Activated CD4-positive, alpha-beta memory T cell treated with anti-CD3 and anti-CD28 coated beads for 36 hours (primary cell): ENCODE measurements at places on chromosomes 11 and 22.

DNA sequence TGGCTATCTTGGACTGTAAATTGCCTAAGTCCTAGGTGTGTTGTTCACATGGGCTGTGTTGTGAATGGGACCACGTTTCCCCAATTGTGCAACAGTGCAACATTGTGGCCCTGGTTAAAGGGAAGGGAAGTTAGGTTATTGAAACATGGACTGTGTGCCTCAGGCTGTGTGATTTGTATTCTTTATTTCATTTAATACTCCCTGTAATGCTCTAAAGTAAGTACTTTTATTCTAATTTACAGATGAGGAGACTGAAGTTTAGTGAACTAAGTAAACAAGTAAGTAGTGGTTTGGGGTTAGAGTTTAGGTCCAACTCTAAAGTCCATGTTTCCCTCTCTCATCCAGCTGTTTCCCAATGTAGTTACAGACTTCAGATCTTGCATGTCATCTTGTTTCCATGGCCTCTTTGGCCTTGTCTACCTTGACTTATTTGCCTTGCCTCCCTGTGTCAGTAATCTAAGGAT, 77.7 kb downstream of the STIM1 start:
- DNase-seq = no peak

GRCh38 chr11:14582793-14583192, 60.8 kb upstream of the PDE3B start:
- DNase-seq = no peak

DNA sequence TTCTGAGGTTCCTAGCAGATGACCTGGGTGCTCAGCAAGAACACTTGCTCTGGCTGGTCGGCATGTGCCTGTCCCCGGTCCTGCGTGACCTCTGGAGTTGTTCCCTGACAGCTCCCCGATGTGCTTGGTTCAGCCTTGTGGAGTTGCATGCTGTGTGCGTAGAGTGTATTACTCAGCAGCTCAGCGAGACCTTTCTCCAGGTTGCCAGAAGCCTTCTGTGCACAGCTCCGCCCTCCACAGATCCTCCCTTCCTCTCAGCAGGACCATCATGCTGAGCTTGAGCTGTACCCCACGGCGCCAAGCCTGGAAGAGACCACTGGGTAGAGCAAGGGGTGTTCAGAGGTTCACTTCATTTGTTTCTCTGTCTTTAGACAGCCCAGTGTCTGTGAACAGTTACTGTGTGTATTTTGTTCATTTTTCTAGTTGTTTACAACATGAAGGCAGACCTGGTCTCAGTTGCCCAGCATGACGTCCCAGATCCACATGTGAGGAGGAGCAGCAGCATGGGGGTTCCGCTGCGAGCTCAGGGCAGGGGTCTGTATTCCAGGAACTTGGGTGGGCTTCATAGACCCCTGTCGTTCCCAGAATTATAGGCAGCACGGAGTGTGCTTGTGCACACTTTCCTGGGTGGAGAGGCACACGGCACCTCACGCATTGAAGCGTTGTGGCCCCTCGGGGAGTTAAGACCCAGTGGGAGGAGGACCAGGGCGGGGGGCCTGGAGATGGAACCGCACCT, 148.6 kb downstream of the IGLL1 start:
- DNase-seq = no peak

- DNase-seq = no peak
Observed at GRCh38 chr22:47597041-47597440, 834.6 kb downstream of the TBC1D22A start.
